ENCODE measurements at places on chromosomes 7 and 10. TPM values are rescaled to one million over a fixed set of nuclear protein-coding genes. Genes with fewer than 3 reads are reported as not detected.

The AVPI1 gene
- total RNA-seq, result 10.6 TPM

The NT5C2 gene
- 99.3 TPM for total RNA-seq

The DENND2A gene
- 5.6 TPM for total RNA-seq

The SCRN1 gene
- 19.5 TPM for total RNA-seq

The PAOX gene
- 1.1 TPM for total RNA-seq

The OR2A7 gene
- 0.79 TPM for total RNA-seq

The DKK1 gene
- total RNA-seq, result 0.64 TPM

The GCK gene
- total RNA-seq, result not detected

The CALY gene
- total RNA-seq, result 12.4 TPM

The IDI2 gene
- not detected for total RNA-seq

The CRYGN gene
- not detected for total RNA-seq

The INSYN2A gene
- 1.6 TPM for total RNA-seq

The GPRIN2 gene
- 1.5 TPM for total RNA-seq

The EN2 gene
- total RNA-seq, result 0.30 TPM

The IKZF1 gene
- 1.7 TPM for total RNA-seq

The ATRNL1 gene
- 10.3 TPM for total RNA-seq

The MMD2 gene
- total RNA-seq, result not detected

The EIF3B gene
- 65.7 TPM for total RNA-seq

The HPSE2 gene
- total RNA-seq, result not detected

The GIMAP2 gene
- 4.2 TPM for total RNA-seq

Data from motor neuron (in vitro differentiated cells).